Sigmoid colon (tissue), 7 donors: ENCODE measurements at places on chromosomes 1 and 21. TPM values are rescaled to one million over a fixed set of nuclear protein-coding genes. Genes with fewer than 3 reads are reported as not detected.

GRCh38 chr1:210455840-210456603 lies 127.3 kb downstream of the HHAT start:
- no peak overlapping the region for H3K27ac ChIP-seq
- no peak overlapping the region for H3K4me3 ChIP-seq
- H3K36me3 ChIP-seq, result no peaks in the 10 kb centered on the region

- no peak overlapping the region for H3K27ac ChIP-seq
- no peaks in the 10 kb centered on the region for H3K4me1 ChIP-seq
- no peaks in the 10 kb centered on the region for H3K36me3 ChIP-seq
- H3K27me3 ChIP-seq, result no peaks in the 10 kb centered on the region
- H3K4me3 ChIP-seq, result no peak overlapping the region
These were observed 88.0 kb downstream of the NEK7 start for GRCh38 chr1:198244772-198245171.

DNA sequence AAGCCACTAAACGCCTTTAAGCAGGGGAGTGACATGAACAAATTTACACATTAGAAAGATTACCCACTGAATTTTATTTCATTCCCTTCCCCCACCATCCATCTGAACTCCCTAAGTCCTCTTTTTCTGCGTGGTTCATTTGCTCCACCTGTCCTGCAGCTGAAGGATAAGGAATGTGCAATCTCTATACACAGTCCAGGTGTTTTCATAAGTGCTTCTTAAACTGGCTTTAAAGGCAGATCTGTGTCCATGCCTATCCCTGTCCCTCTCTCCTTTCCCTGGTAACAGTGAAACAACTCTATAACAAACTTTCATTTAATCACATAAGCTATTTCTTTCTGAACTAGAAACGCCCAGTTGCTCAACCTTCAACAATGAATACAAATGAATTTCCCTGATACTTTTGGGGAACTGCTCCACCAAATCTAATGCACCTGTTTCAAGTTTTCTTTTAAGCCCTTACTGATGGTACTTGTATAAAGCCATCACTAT lies 8.4 kb downstream of the GSTM3 start:
- no peaks in the 10 kb centered on the region for H3K27me3 ChIP-seq
- no peak overlapping the region for H3K27ac ChIP-seq
- DNase-seq, result no peak
- H3K4me3 ChIP-seq, result no peak overlapping the region
- H3K4me1 ChIP-seq, result no peaks in the 10 kb centered on the region

Gene VWA5B1
- not detected for polyA plus RNA-seq

Gene KCND3
- polyA plus RNA-seq, result 0.60 TPM

Gene MCOLN3
- 0.23 TPM for polyA plus RNA-seq

Gene MYBPH
- not detected for polyA plus RNA-seq
